ENCODE measurements at places on chromosomes 3 and 15. TPM values are rescaled to one million over a fixed set of nuclear protein-coding genes. Genes with fewer than 3 reads are reported as not detected.

DNA sequence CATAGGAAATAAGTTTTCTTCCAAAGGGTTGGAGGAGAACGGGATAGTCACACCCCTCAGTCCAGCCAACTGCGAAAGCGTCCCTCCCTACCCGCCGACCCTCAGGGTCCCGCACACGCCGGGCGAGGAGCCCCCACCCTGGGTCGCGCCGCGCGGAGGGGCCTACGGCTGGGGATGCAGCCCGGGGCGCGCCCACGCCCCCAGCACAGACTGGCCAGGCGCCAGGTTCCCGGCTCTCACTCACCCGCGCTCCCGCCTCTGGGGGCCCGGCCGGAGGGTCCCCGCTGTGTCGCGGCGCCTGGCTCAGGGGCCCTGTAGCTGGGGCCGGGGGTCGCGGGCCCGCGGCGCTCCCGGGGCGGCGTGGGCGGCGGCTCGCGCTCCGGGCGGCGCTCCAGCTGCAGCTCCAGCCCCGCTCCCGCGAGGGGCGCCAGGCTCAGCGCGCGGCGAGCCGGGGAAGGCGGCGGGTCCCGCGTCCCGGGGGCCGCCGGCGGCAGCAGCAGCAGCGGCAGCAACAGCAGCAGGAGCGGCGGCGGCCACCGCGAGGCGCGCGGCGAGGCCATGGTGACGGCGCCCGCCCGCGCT is 375 bp downstream of the HEG1 start:
- DNase-seq, result no peak

GRCh38 chr15:98597666-98598065 is 50.7 kb upstream of the IGF1R start:
- no peak for DNase-seq

Gene RPL15
- 798 TPM for total RNA-seq

DNA sequence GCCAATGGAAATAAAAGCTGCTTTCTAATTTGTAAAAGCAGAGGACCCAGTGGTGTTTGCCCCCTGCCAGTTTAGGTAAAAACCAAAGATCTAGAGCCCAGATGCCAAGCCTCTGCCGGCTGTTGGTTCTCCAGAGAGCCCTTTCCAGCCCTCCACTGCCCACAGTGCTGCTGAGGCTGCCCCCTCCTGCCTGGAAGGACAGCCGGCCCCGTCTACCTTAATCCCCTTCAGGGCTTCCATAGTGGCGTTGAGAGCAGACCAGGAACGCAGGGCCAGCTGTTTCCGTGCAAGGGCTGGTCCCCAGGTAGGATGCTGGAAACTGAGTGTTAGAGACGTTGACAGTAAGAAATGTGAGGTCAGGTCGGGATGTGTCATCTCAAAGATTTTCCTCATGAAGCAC is 6.9 kb downstream of the ST8SIA2 start:
- no peak for DNase-seq

DNA sequence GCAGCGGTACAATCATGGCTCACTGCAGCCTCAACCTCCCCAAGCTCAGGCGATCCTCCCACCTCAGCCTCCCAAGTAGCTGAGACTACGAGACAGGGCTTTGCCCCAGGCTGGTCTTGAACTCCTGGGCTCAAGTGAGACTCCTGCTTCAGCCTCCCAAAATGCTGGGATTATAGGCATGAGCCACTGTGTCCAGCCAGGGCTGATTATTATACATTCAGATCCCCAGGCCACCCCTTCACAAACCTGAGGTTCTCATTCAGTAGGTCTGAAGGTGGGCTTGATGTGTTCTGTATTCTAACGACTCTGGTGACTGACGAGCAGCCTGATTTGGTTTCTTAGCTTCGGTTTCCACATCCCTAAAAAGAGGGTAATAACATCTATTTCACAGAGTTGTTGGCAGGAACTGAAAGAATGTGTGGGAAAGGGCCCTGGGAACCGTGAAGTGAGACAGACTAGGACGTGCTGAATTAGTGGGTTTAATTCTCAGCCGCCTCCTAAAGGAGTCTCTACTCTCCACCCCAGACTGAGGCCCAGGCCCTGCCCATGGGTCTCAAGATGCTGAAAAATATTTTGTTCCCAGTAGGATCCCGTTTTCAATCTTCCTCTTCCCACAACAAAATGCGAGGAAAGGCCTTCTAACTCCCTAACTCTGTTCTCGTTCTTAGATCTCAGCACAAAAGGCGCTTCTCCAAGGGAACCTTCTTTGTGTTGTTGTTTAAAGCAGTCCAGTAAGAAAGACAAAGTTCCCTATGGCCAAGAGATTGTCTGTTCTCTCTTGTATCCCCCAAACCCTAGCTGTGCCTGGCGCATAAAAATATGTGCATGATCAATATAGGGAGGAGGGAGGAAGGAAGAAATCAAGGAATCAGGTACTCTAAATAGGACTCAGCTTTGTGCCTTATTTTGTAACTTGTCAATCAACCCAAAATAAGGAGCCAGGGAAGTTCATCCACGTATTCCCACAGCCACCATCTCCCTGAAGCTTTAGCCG is 210.0 kb upstream of the TOPAZ1 start:
- no peak for DNase-seq

Data from cardiac septum (tissue), 1 donor.